ENCODE measurements at places on chromosomes 5 and 9. TPM values are rescaled to one million over a fixed set of nuclear protein-coding genes. Genes with fewer than 3 reads are reported as not detected.

ALDOB gene
- under 0.01 TPM for total RNA-seq

DBH gene
- total RNA-seq, result not detected

DNAH5 gene
- total RNA-seq, result 0.17 TPM

MYMK gene
- total RNA-seq, result not detected

EDIL3 gene
- 1.5 TPM for total RNA-seq

IL5 gene
- total RNA-seq, result not detected
